ENCODE measurements at places on chromosomes 16 and 17.

DNA sequence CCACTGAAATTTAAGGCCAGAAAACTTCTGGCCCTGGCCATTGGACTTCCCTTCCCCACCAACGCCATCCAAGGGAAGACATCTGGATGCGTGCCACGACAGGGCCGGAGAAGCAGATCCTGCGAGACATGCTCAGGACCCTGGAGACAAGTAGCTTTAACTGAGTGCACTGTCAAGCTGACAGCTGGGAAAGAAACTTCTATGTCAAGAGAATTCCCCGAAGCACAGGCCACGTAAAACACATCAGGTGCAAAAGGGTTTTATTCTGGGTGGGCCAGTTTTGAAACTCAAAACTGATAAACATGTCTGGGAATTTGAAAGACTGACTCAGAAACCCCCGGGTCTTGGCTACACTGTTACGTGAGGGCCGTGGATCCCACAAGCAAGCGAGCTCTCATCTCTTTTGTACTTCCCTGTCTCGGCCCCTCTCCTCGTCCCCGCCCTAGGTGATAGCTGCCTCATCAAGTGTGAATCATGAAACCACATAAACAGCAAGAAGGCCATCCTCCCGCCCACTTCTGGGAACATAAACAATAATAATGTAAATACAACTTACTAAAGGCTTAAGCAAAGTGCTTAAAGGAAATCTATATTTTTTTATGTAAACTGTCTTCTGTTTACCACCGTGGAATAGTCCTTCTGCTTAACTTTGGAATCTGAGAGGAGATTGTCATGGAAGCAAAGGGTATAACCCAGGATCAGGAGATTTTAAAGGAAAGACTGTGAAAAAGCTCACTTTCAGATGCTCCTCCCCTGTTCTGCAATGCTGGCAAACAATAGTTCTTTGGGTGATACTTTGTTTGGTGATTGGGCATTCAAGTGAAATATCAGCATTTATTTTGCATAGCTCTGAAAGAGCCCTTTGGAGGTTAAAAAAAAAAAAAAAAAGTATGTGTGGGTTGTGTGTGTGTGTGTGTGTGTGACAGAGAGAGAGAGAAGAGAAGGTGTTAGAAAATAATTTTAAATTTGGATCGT, 406.0 kb upstream of the MAF start:
- DNase-seq, result no peak

DNA sequence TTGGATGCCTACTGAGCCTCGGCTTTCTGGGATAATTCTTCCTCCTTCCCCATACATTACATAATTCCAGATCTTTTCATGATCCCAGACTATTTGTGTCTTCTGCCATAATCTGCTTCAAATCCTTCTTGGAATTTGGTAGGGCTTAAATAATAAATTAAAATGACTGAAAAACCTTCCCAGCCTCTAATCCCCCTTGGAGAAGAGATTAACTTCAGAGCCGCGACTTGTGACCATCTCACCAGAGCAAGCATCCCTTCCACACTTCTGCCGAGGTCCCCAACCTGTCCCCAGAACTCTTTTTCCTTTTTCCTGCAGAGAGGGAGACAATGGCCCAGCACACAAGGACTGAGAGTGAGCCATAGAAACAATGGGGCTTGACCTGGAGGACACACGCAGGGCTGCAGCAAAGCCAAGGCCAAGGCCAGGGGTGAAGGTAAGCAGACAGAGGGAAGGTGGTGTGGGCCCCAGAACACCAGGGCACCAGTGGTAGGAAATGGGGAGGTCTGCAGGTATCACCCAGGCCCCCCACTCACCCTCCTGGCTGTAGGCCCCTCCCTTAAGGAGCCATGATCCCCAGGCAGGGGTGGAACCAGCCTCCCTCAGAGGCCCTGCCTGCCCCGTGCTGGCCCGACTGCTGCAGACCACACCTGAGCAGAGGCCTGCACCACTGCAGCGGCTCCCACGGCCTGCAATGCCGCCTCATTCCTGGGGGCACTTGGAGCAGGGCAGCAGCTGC, 9.6 kb upstream of the BCAR1 start:
- DNase-seq, result no peak

DNA sequence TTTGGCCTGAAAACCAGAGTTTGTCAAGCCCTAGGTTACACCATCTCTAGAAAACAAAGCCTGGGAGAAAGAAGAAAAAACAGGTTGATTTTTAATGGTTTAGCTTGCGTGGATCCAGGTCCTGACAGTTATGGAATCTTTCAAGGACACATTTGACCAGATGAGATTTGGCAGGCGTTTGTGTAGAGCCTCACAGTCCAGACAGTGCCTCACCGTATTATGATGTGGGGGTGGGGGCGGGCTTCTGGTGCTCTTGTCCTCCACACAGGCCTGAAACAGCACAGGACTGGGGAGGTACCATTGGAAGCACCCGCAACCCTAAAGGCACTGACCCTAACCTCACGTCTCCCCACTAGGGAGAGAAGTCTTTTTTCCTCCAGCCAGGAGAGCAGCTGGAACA, 19.6 kb downstream of the MVP start:
- DNase-seq, result no peak

DNA sequence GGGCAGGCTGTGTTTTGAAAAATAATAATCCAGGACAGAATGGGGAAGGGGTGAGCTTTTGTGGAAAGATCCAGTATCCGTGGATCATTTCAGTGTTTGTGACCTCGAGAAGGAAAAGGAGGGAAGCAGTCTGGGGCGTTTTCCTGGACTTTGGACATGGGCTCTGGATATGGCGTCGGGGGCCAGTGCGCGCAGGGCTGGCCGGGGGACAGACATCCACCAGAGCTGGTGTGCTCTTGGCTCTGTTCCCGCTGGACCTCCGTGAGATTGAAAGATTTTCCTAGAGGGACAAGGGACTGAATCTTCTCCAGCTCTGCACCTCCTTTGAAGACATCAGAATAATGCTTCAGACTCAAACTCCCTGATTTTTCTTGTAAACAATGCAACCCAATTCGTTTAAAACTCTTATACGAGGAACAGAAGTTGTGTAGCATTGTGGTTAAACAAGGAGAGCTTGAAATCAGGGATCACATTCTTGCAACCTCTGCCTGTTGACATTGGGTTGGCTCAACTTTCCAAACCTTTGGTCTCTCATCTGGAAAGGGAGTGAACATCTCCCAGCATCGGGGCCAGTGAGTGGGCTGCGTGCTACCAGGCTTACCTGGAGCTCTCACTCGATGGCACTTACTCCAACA, 75.9 kb downstream of the C16orf95 start:
- no peak for DNase-seq

DNA sequence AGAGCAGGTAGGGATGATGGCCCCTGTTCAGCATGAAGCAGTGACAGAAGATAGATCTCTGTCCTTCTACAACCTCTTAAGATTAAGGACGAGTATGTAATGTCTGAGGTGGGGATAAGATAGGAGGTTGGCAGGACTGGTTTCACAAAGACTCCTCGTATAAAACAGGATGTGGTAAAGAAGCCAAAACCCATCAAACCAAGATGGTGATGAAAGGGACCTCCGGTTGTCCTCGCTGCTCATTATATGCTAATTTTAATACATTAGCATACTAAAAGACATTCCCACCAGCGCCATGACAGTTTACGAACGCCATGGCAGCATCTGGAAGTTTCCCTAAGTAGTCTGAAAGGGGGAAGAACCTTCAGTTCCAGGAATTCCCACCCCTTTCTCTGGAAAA, 27.3 kb downstream of the MIS12 start:
- DNase-seq, result no peak

DNA sequence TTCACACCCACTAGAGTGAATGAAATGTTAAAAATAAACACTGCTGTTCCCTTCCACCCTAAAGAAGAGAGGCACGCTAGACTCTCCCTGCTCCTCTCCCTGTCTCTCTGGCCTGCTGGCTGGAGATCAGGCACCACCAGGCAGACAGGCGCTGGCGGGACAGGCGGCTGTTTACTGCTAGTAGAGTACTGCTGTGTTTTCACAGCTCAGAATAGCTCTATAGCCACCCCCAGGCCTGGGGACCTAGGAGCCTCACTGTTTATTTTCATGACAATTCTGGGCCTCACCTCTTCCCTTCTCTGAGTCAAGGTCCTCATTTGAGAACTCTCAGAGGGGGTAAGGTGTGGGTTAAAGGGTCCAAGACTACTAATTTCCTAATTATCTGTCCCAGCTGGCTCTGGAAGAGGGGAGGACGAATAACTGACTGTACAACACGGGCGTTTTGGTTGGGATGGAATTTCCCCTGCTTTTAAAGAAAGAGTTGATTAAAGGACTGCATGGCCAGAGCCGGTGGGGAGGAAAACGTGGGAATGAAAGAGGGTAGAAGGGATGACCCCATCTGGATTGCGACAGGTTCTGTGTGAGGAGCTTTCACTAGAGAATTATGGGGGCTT, 9.0 kb upstream of the G6PC1 start:
- no peak for DNase-seq

- DNase-seq, result no peak
These were observed 428 bp upstream of the SALL1 start for GRCh38 chr16:51151435-51151960.

DNA sequence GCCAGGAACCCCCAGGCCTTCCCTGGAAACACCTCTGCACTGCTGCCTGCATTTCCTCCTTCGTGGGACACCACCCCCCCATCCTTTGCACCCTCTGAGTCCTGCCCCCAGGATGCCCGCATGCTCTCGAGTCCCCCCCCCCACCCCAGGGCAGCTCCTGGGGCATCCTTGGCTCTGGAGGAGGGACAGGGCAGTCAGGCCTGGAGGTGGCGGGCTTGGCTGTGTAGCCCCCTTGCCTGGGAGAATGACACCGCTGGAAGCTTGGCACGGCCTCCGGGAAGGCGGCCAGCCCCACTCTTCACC, 98.9 kb upstream of the GSE1 start:
- DNase-seq, result no peak

DNA sequence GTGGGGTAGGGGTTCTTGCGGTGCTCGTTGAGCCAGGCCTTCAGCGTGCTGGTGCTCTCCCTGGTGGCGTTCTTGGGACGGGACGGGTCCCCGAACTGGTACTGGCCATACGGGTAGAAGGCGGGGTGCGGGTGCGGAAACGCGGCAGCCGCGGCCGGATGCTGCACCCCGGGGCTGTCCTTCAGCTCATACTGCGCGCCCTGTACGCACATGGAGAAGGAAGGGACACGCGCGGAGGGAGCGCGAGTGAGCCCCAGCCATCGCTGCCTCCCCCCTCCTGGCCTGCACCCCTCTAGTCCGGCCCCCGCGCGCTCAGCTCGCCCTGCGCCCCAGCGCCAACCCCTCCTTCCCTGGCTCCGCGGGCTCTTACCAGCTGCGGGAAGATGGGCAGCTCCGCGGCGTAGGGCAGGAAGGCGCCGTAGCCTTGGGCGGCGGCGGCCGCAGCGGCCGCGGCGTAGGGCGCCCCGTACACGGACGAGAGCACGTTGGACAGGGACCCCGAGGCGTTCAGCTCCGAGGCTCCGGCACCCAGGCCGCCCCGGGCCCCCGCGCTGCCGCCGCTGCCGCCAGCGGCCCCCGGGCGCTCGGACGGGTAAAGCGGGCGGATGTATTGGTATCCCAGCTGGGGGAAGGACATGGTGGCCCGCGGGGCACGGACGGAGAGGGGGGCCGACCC, 1.0 kb downstream of the IRX3 start:
- no peak for DNase-seq

DNA sequence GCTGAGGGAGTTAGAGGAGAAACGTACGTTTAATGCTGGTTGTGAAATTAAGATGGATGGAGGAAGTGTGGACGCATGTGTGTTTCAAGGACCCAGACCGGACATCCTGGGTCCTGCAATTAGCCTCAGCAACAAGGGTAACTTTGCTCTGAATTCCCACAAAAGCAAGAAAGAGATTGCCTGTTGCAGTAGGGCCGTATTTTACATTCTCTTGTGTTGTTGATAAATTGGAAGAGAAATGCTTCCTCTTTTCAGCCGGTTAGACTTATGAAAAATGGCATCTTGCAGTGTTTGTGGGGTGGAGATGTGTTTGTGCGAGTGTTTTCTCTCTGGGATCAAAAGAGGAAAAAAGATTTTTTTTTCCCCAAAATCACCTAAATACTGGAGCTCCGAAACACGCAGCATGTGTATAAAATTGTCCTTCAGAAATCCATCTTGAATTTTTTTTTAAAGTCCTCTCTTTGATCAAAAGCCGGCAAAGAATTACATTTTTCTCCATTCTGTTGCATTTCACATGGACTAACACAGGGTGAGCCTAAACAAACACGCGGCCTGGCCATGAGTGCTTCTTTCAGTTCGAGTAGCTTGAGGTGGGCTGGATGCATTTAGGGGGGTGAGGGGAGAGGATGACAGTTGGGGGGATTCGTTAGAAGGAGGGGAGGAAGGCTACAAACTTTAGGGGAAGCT, 251.6 kb downstream of the C16orf95 start:
- DNase-seq, result no peak

- peak; percentile 25 for DNase-seq
These were observed 1.0 kb downstream of the NOG start for GRCh38 chr17:56594320-56595107.

- DNase-seq, result no peak
These were observed 50.4 kb downstream of the ARHGAP27 start for GRCh38 chr17:45382226-45382625.

DNA sequence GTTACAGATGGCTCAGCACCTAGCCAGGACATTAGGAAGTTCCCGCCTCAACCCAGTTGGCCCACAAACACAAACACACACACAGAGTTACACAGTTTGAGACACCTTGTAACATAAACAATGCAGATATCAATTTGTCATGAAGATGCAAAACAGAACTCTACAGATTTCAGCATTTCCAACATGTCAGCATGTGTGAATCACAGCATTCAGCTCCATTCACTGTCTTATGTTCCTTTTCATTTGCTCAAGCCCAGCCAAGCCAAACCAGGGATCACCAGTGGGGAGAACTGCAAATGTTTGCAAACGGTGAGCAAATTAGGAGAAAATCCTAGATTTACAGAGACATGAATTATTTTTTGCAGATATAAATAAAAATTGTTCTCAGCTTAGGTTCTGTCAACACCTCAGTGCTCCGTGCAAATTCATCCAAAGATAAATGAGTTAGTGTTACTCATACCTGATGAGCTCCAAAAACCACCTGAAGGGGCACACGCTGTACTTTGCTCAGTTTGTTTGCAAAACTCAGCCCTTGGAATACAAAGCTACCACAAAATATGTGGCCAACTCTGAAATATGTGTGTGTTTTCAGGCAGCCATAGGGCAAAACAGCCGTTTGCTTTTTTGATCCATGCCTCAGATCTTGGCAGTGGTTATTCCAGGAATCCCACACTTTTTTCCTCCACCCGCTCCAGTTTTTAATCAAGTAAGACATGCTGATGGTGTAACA, 16.3 kb upstream of the COX10 start:
- DNase-seq, result no peak

- no peak for DNase-seq
These were observed 53.4 kb downstream of the IGF2BP1 start for GRCh38 chr17:49050611-49051010.

DNA sequence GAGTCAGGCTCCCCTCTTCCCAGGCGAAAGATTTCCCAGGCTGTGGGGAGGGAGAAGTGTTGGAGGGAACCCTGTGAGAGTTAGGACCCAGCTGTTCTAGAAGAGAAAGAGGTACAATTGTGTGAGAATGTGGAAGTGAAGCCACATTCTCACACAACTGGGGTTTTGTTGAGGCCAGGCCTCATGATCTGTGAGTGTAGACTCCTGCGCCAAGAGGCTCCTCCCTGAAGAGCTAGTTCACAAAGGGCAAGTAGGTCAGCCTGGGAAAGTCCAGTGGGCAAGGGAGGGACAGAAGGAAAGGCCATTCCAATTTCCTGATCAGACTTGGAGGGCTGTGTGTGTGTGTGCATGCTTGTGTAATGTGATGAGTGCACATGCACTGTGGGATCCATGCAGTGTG, 15.2 kb downstream of the CD300LF start:
- no peak for DNase-seq

- DNase-seq, result peak; percentile 76
These were observed 92.6 kb downstream of the DNAH17 start for GRCh38 chr17:78484271-78485246.
